Ovary (tissue), 10 donors: ENCODE measurements at places on chromosomes 11 and 22. TPM values are rescaled to one million over a fixed set of nuclear protein-coding genes. Genes with fewer than 3 reads are reported as not detected.

GRCh38 chr11:82270870-82271269, 462.8 kb downstream of the FAM181B start:
- no peak for DNase-seq

DNA sequence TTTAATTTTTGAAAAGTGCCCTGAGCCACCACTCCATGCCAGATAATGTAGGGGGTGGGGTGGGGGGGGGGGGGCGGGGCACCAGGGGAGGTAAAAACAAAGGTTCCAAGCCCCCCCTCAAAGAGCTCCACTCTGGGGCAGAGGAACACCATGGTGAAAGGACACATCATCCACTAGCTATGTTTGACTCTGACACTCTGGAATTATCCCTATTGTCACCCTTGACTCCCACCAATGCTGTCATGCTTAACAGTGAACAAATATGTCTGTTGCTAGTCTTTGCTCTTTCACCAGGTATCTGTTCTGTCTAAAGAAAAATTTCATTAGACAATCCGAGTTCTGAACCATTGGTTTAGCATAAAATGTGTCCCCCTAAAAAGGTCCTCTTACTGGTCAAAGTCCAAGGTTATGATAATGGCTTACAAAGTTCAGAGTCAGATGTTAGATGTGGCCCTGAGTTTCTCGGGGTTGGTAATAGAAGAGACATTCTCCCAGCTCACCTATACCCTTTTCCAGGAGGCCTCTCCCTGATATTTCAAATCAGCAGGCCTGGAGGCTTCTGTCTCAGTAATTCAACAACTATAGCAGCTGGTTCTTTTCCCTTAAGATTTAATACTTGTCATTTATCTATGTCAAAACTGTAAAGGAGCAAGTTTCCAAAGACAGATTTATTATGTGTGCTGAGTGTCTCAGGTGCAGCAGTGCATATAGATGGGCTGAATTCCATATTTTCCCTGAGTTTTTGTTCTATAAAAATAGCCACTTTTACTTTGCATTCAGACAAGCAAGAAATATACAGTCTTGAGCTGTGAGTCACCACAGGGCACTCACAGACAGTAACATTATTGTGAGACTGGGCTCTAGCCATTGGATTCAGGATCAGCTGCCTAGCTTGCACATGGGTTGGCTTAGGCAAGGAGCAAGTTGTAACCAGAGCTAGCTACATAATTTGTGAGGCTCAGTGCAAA, 174.1 kb downstream of the CSNK2A3 start:
- DNase-seq, result no peak

DNA sequence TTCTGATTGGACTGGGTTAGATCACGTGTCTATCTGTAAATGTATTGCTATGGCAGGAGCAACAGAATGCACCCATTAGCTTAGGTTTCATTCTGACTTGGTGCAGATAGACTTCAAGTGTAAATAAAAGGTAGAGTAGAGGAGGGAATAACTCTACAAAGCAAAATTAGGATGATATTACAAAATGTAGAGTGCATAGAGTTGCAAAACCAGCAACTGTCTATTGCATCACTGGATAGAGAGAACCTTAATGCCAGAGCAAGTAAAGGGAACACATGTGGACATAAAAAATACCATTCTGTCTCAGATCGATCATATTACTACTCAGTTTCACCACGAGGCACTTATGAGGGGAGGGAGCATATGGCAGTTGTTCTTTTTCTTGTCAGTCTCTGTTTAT, 22.0 kb upstream of the CAT start:
- DNase-seq, result no peak

DNA sequence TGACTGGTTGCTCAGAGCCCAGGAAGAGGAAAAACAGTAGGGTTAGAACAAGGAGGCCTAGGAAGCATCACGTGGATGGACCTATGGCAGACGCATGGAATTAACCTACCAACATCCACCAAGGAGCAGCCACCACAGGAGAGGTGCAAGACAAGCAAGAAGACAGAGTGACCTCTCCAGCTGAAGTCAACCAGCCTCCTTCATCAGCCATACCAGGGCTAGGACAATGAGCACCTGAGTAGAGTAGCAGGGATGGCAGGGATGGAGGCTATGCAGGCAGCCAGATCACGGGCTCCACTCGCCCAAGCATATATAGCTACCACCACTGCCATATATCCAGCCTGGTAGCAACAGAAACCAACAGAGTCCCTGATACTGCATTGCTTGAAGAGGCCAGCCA, 202.1 kb upstream of the B3GAT1 start:
- no peak for DNase-seq

DNA sequence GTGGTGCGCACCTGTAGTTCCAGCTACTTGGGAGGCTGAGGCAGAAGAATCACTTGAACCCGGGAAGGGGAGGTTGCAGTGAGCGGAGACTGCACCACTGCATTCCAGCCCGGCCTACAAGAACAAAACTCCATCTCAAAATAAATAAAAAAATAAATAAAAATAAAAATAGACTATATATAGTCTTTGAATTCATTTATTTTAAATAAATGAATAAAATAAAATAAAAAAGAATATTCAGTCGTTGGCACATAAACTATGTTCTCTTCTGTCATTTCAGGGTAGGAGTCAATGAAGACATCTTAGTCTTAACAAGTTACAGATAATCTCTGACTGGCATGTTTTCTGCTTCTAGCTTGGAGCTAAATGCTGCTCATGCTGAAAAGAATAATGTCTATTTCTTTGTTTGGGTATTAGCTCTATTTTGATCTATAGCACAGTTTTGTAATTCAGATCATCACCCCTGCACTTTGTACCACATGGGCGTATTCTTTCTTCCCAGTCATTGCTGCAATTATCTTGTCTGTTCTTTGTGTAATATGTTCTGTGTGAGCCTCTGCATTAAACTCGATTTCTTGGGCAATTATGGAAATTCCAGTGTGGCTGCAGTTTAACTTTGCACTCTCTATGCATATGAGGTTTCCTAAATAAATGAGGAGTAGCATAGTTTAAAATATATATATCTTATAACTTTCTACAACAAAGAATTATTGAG, 1.4 kb upstream of the MS4A14 start:
- DNase-seq, result no peak

DNA sequence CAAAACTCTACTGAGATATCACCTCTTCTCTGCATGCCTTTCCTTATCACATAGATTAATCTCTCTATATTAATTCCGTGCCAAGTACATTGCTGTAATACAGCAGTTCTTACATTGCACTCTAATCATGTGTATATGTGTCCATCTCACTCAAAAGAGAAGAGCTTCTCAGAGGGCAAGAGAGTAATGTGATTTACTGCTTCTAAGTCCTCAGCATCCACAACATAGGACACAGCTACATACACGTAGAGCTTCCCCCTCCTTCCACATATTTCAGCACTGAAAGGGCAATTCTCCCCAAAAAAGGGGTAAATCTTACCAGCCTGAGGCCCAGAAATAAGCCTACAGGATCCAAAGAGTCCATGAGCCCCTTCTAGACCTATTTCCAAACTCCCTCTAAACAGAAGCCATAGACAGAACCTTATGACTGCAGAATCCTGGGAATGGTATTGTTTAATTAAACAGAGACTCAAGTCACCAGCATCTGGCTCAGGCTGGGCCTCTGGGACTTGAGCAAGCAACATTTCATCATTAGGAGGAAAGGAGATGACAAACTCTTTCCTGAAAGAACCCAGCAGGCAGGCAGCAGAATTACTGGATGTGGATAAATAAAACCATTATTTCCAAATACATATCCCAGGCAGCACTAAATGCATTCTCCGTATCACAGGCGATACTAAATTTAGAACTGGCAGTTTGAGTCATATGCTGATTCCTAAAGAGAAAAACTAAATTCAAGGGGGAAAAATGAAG, 87.2 kb downstream of the KCNC1 start:
- DNase-seq, result no peak

The LRRC51 gene
- total RNA-seq, result 10.7 TPM

- DNase-seq, result no peak
These were observed 82.6 kb downstream of the ADAMTS15 start for GRCh38 chr11:130531061-130531460.

DNA sequence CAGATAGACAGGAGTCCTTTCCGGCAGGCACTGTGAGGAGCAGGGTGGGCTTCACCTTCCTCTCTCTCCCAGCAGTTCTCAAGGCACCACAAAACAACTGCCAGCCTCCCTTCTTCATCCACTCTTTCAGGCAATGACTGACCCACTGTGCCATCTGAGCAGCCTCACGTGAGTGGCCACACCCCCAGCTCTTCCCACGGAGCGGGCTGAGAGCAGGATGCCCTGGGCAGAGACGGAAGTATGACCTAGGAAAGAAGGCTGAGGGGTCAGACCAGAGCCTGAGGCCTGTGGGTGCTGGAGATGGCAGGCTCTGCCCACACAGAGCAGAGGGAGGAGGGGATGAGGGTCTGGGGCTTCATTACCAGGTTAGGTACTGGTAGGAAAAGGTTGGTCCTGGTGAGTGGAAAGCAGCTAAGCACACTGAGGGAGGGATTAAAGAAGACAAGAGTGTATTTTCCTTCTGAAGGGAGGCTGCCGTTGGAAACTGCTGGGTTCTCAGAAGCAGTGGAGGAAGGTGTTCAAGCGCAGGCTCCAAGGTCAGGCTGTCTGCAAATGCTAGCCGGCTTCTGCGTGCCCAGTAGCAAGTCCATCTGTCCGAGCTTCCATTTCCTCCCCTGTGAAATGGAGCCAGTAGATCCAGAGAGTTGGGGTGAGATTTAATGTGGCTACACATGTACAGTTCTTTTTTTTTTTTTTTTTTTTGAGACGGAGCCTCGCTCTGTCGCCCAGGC, 4.6 kb downstream of the NLRP6 start:
- no peak for DNase-seq

The PPP1CA gene
- total RNA-seq, result 55.5 TPM

The ZMAT5 gene
- 16.1 TPM for total RNA-seq

The APOA5 gene
- total RNA-seq, result 0.43 TPM
